ENCODE measurements at places on chromosomes 5 and 9. TPM values are rescaled to one million over a fixed set of nuclear protein-coding genes. Genes with fewer than 3 reads are reported as not detected.

Gene RNF183
- polyA plus RNA-seq = not detected

Gene GZMA
- not detected for polyA plus RNA-seq

- H3K4me1 ChIP-seq = peaks cover 6% of the 10 kb centered on the region
- H3K27ac ChIP-seq = no peak overlapping the region
- no peaks in the 10 kb centered on the region for H3K27me3 ChIP-seq
- peaks cover 2% of the 10 kb centered on the region for H3K36me3 ChIP-seq
- no peak overlapping the region for H3K4me3 ChIP-seq
Observed at GRCh38 chr9:21317956-21318923, 13.1 kb upstream of the IFNA5 start.

Gene PCDHB11
- polyA plus RNA-seq = not detected

DNA sequence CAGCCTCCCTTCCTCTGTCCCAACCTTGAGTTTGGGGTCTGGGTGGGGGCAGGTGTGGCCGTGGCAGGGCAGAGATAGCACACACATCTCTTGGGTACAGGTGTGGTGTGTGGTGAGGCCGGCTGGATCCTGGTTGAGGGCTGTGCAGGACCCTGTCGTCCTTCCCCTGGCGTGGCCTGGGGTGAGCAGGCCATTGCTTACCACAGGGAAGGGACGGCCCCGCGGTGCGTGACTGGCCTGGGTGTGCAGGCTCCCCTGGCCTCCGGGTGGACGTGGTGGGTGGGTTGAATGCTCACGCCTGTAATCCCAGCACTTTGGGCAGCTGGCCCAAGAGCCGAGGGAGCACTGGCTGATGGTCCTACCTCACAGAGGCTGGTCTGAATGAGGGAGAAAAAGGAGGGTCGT, 1.2 kb downstream of the ARRDC1 start:
- H3K27ac ChIP-seq = peak overlapping the region; percentile 6
- peak overlapping the region; percentile 68 for H3K4me3 ChIP-seq
- H3K27me3 ChIP-seq = no peaks in the 10 kb centered on the region
- peaks cover 20% of the 10 kb centered on the region for H3K4me1 ChIP-seq

Gene PFN3
- not detected for polyA plus RNA-seq

Data from keratinocyte (primary cell).